ENCODE measurements at places on chromosomes 13 and 19.

GRCh38 chr19:4909156-4909896, at the start of gene UHRF1:
Gene UHRF1, plus strand, starts transcription at chr19:4909501. Its CDS starts 1,385 bp downstream, at chr19:4910886.
- peak; percentile 76 for DNase-seq

DNA sequence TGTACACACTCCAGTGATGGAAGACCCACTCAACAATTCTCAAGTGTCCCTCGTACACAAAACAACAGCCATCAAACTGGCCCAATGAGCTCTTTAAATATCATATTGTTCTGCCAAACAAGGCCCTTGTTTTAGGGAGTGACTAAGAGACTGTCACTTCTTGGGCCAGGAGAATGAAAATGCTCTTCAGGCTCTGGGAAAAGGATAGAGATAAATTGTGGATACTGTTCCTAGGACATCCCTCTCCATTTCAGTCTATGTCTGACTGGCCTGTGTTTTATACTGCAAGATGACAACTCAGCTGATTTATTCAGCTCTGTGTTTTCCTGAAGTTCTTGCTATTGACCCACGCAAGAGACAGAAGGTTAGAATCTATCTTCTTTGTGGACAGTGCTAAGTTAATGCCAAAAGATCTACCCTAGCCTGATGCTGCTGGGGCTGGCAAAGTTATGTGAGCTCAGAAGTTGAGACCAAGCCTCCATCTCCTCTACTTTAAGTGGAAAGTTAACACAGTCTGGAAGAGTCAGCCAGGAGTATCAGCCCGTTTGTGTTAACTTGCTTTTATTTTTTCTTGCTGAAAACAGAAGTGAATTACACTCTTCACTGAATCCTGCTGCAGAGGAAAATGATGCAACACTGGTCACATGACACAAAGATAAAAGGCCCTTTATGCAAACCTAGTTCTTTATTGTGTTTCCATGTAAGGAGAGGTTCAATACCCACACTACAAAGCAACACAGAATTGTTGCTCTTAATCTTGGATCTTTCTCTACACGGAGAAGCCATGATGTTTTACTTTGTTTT, 14.6 kb downstream of the FRY start:
- no peak for DNase-seq

DNA sequence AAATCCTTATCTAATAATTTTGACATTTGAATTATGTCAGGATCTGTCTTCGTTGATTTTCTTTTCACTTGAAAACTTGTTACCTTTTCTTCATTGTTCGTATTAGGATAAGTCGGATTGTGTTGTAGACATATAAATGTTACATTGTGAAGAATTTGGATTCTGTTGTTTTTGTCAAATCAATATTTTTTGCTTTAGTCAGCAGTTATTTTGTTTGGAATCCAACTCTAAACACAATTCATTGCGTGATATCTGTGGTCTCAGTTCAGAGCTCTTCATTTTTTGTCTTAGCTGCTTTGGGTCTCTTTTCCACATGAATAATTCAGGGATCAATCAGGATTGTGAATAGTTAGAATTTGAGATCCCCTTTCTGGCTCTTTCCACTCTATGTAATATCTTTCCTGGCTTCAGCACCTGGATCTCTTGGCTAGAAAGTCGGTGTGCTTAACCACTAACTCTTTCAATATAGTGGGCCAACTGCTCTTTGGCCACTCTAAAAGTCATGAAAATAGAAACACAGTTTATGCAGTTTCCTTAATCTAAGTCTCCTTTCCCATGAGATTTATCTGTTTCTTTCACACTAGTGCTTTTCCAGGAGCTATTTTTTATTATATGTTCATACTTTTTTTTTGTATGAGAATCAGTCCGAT, 2494.2 kb upstream of the PCDH20 start:
- no peak for DNase-seq

DNA sequence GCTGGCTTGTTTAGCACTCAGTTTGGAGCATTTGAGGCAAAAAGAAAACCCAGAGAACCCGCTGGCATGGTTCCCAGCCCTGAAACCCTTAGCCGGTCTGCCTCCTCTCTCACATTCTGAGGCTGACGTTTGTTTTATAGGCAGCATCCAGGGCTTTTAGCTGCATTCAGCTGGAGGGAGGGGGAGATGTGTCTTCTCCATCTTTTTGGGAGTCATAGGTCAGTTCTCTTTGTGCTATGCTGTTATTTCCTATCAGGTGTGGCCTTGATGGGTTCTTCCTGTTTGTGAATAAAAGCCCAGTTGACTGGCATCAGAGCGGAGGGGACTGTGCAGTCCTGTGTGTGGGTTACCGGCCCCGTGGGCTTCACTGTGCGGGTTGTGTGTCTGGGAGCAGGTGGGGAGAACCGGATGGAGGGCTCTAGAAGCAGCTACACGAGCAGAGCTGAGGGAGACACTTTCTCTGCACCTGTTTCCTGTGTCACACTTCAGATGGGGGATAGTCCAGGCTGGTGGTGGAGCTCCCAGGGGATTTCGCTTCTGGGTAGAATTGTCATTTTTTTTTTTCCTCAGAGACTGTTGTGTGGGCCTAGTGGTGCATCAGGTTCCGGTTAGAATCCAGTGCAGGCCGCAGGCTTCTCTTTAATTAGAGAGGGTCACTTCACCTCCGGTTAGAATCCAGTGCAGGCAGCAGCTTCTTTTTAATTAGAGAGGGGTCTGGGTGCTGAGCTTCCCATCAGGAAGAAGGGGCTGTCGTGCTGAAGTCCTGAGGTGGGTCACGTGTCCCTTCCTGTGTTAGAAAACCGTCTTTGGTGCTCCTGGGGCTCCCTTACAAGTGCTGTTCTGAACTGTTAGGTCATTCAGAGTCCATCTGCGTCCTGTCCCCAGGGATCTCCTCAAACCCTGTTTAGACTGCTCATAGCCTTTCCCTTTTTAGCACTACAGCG, 69.6 kb downstream of the ARHGEF7 start:
- peak; percentile 66 for DNase-seq

- no peak for DNase-seq
These were observed 352.3 kb upstream of the TMTC4 start for GRCh38 chr13:101026736-101027398.

DNA sequence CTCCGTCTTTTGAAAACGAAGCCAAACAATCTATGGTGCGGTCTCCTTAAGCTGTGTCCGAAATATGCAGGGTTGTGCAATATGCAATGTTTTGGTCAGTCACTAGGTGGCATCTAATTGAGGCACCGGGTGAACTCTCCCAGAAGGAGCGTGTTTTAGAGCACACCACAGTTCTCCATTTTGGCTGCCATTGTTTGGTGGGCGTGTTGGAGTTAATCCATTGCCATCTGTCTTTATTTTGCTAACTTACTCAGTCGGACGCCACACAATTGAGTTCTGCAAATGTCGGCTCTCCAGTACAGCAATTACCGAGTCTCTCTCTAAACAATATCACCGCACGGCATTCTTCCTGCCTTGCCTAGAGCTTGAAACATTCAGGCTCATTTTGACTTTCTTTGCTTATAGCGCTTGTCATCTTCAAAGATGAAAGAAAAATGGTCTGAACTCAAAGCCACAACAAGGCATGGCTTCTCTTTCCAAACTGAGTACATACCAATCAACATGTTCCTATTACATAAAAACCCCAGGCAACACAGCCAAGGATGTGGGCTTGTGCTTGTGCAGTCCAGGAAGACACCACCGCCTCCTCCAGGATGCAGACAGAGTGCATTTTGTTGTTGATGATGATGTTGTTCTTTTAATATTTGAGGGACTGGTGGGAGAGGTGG, 182.0 kb upstream of the SERP2 start:
- DNase-seq, result peak; percentile 92

- DNase-seq, result no peak
These were observed 153.8 kb downstream of the DCT start for GRCh38 chr13:94325650-94326049.

Data from NCI-H524 (cell line).